ENCODE measurements at places on chromosomes 3 and 15.

DNA sequence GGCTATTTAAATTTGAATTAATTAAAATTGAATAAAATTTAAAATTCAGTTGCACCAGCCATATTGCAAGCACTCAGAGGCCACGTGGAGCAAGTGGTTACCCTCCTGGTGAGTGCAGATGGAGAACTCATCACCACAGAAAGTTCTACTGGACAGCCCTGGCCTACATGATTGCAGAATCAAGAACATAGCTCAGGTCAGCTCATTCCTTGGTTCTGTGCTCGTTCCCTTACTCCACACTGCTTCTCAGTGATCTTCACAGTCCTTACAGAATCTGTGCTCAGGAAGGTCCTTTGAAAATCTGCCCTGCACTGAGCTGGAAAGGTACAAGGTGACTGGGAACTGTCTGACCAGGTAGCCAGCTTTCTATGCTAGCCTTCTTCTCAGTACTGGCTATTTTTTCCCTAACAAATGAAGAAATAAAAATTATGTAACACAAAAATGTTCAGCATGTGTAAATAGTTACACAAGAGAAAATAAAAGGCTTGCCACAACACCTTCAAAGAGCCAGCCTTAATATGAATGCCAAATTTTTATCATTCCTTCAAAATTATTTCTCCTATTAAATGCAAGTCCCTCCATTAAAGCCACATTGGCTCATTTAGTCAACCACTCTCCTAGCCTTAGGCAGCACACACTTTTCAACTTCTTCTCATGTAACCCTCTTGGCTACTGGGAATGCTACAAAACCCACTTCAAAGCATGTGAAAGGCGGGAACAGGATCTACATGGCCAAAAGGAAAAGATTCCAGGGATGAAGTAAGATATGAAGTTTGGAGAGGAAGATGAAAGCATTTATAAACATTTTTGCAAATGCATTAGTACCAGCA lies 326.4 kb upstream of the WNT5A start:
- no peak for DNase-seq

- DNase-seq = no peak
These were observed 17.9 kb downstream of the DNAH1 start for GRCh38 chr3:52333869-52334557.

GRCh38 chr3:38313695-38314094 lies 31.6 kb downstream of the SLC22A14 start:
- DNase-seq = no peak

DNA sequence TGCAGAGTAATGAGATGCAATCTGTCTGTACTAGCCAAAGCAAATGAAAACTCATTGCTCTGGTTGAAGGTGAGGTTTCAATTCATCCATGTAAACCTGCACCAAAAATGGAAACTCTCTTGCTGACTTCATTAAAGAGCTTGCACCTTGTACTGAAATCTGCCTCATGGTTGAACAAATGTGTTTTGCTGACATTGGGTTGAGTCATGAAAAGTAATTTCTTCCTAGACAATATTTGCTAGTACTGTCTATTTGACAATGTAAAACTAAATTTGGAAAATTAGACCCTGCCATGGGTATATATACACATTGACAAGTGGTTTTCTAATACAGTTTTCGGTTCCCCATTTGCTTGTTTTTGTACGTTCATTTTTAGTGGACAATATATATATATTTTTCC lies 33.3 kb downstream of the RYR3 start:
- DNase-seq = no peak

GRCh38 chr3:186453531-186453930 lies 90.6 kb downstream of the CRYGS start:
- no peak for DNase-seq

GRCh38 chr15:47035475-47036406 lies 681.6 kb upstream of the SEMA6D start:
- DNase-seq = no peak

GRCh38 chr3:157317895-157318294 lies 118.8 kb upstream of the PTX3 start:
- DNase-seq = no peak

Measured in stimulated activated CD4-positive, alpha-beta T cell treated with anti-CD3 and anti-CD28 coated beads, Interleukin-12 subunit alpha, Interleukin-12 subunit beta, amount 100 ng/mL, for 24 hours (primary cell).